Eye (tissue), 1 donor: ENCODE measurements at places on chromosomes 3 and 15.
A peak's percentile ranks its signal among the peaks of the same experiment; 100 is the strongest.

GRCh38 chr3:188397766-188398705 is 244.1 kb downstream of the LPP start:
- DNase-seq: no peak

DNA sequence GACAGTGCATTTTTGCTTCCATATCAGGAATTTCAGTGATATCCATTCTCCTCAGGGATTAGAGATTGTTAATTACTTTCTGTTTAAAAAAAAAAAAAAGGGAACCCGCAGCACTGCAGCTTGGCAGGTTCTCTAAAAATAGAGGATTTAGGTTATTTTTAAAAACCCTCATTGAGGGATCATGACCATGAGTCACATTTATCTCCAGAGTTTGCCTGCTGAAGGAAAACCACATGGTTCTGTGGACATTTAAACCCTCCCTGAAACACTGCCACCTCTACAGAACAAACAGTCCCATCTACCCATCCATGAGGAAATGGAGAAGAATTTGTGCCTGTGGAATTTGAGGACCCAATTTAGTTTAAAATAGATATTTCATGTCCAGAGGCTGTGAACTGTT is 66.2 kb upstream of the UBE2E1 start:
- no peak for DNase-seq

DNA sequence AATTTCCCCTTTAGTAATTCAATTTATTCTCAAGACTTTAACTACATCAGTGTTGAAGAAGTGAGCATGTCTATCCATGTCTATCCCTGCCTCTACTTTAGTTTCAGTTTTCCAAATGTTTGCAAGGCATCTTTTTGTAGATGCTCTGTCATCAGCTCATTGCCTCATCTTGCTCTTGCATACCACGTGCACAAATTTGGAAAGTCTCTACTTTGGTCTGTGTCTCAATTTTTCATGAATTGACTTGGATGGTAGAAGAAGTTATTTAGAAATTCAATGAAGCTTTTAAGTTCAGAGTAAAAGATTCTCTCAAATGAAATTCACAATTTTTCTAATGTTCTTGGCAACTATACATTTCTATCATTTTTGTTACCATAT is 55.3 kb downstream of the CLDN1 start:
- no peak for DNase-seq

GRCh38 chr3:154967090-154967489 is 113.0 kb upstream of the MME start:
- no peak for DNase-seq

- DNase-seq: no peak
Measured at GRCh38 chr3:42273361-42273760, 7.4 kb upstream of the CCK start.

DNA sequence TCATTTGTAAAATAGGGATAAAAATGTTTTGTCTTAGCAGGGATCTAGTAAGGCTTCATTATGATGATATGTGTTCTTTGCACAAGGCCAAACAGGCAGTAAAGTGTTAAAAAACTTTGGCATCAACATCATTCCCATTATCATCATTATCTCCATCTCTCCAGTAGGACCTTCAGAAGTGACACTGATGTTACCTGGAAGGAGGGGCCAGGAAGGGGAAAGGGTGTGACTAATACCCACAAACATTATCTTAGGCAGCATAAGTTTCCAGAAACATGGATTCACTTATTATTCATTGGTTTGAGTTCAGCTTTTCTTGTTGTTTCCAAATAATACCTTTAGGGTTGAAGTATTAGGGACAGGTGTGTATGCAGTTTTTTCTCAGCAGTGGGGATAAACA is 399.6 kb downstream of the PTPRG start:
- DNase-seq: no peak

GRCh38 chr15:85825719-85826118 is 31.0 kb upstream of the KLHL25 start:
- peak; percentile 45 for DNase-seq

DNA sequence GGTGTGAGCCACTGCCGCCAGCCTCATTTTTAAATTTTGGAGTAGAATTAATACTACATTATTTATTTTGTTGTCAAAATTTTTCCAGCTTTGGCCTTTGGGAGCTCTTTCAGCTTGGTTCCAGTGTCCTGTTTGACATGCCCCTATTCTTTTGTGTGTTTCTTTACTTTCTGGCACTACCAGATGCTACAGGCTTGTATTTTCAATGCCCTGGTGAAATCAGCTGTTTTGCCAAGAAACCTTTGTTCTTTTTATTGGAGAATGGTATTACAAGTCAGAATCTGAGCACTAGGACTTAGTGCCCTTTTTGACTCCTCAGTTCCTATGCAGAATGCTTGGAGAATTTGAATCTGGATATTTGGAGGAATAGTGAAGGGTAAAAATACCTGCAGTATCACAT is 26.6 kb downstream of the RNF111 start:
- no peak for DNase-seq

GRCh38 chr3:198030125-198030524 is 70.1 kb downstream of the LMLN start:
- DNase-seq: no peak

- DNase-seq: no peak
Measured at GRCh38 chr15:63944681-63944955, 101.7 kb downstream of the DAPK2 start.

GRCh38 chr3:98776140-98776493 is 13.0 kb downstream of the ST3GAL6 start:
- DNase-seq: no peak

DNA sequence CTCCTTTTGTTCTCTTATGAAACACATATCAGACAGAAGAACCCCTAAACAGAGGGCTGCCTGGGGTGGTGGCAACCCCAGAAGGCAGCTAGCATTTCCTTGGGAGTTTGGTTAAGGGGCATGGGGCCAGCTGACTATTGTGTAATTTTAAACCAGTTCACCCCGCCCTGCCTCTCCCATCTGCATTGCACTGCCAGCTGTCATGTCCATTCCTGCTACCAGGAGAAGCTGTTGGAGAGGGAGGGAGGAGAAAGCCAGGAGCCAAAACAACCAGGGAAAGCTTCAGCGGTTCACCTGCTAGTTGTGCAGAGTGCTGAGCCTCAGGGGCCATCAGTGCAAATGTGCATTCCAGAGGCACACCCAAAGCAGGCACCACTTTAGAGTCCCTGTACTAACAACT is 47.6 kb upstream of the ATP1B3 start:
- peak; percentile 63 for DNase-seq

GRCh38 chr3:18403061-18403460 is 22.1 kb downstream of the SATB1 start:
- DNase-seq: no peak

DNA sequence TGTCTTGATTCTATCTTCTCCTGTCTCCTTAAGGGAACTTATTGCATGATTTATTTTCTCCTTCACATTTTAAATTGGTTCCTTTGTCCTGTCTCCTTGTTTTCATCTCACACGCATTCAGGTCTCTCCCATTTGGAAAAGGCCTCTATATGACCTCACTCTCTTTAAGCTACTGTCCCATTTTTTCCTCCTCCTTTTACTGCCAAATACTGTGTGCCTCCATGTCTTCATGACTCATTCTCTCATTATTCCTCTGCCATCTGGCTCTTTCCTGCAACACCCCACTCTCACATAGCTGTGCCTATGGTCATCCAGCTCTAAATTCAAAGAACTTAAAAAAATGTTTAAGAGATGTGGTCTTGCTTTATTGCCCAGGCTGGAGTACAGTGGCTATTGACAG is 48.0 kb downstream of the TYRO3 start:
- no peak for DNase-seq

DNA sequence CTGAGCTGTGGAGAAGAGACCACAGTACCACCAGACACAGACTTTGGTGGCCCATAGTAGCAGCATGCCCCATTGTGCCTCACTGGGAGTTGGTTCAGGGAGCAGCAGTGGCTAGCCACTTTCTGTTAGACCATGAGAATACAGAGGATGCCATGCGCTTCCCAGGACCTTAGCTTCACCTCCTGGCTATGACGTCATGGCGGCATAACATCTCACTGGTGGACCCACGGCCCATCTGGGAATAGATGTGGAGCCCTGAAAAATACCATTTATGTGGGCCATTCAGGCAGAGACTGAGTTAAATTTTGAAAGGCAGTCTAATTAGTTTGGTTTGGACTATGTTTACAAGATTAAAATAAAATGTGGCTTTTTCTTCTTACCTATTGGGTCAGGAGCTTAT is 55.1 kb upstream of the NMD3 start:
- no peak for DNase-seq

GRCh38 chr15:70508561-70509281 is 254.6 kb downstream of the UACA start:
- peak; percentile 38 for DNase-seq

DNA sequence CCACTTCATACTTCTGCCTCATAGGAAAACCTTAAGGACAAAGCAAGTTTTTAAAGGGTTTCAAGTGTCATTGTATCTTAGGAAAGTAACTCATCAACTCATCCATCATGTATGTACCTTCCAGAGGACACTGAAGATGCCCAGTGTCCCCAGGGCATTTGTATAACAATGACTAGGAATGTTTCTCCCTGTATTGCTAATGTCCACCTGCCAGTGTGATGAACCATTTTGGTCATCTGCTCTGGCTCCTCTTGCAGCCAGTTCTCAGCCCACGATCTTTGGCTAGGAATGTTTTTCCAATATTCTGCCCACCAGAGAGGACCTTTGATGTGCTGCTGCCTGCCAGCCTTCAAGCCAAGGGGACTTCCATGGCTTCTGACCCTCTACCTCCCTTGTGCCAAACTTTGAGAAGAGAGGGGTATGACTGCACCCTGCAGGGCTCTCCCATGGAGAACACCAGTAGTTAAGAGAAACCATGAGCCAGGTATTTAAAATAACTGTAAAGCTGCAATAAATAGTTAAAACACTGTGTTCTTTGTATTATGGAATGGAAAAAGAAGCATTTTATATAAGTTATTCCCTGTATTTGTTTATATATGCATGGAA is 11.4 kb downstream of the LMOD3 start:
- DNase-seq: no peak

DNA sequence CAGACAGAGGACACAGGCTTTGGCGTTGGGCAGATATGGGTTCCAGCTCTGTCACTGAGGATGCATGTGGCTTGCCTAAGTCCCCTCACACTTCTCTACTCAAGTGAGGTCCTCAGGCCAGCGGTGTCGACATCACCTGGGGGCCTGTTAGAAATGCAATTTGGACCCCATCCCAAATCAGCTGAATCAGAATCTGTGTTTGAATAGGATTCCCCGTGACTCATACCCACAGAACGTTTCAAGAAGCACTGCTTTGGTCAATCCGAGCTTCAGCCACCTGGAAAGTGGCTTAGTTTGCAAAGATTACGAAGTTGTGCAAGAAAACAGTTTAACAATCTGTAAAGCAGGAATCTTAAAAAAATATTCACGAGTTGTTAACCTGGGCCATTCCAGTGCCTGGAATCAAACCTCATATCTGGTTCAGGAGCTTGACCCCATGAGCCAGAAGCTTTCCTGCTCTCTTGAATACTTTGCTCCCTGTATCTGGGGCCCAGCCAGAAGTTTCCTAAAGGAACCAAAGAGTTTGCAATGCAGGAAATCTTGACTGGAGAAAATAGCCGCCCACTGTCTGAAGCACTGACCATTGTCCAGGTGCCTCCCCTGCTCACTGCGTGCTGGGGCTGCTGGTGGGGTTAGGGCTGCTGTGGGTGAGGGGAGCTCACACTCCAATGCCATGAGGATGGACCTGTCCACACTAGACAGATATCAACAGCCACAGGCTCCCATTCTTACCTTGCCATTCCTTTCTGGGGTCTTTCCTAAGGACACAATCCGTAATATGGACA is 208.5 kb upstream of the LINGO1 start:
- no peak for DNase-seq

DNA sequence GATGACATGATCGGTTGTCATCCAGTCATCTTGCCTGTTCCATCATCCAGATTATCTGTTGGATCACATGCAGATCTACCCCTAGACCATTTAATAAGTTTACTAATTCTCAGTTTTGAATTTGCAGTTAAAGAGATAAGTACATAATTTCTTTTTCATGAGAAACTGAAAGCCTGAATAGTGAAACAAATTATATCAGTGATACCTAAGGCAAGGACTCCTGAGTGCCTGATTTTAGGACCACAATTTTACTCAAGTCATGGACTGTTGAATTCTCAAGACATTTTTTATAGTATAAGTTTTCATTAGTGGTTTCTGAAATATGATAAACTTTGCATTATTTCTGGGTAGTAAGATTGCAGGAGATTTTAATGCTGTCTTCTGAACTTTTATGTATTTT is 13.2 kb downstream of the SIDT1 start:
- DNase-seq: no peak

DNA sequence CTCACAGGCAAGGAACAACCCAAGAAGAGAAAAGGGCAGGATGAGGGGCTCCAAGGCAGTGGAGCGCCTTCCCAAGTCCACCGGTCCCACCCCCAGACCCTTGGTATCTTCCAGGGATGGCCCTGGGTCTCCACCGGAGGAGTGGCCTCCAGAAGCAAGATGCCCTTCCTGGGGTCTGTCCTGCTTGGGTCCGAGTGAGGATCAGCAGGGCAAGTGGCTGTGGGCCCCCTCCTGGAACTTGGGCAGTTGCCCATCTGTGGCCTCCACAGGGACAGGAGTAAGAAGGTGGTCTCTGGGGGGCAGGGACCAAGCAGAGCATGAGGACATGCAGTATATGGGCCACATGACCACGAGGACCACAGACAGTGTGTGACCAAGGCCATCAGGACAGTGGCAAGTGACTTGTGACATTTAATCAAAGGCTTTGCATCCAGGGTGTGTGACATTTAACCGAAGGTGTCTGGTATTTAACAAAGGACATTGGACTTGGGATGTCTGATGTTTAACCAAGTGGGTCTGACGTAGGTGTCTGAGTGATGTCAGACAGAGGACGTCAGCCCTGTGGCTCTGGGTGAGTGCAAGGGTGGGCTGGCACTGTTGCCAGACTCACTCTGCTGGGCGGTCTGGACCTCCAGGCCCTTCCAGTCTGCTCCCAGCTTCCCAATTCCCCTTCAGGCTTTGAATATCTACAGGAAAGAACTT is 34.7 kb downstream of the SCN5A start:
- DNase-seq: no peak

DNA sequence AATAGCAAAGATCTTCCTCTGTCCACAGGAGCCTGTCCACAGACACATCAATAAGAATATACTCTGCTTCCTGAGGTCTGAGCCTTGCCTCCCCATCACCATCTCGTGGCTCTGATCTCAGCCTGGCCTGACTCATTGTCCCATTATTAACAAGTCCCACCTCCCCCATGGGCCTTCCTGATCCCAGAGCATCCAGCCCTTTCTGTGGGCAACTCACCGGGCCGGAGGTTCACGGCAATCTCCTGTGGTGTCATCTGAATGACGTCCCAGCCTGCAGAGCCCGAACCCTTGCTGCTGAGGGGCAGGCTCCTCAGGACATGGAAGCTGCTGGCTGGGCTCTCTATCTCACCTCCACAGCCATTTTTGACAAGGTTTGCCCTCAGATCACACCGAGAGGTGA is 28.1 kb downstream of the ITGB5 start:
- DNase-seq: no peak

DNA sequence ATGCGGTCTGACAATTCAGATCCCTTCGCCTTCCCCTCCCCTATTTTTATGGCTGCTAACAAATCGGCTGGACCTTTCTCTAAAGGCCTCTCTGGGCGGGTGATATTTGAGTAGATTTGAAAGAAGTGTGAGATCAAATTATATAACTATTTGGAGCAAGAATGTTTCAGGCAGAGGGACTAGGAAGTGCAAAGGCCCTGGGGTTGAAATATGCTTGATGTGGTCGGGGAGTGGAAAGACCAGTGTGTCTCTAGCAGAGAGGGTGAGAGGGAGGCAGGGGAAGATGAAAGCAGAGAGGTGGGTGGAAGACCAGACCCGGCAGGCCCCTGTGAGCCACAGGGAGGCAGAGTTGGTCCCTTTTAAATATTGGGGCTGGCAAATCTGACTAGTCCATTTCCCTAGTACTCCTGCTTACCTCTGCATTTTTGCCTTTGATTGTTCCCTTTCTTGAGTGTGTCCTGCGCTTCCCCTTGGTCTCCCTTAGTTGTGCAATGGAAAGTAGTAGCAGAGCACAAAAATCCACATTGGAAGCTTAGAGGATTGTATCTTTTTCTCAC is 32.3 kb downstream of the SLCO3A1 start:
- DNase-seq: no peak
